ENCODE measurements at places on chromosomes 4 and X. TPM values are rescaled to one million over a fixed set of nuclear protein-coding genes. Genes with fewer than 3 reads are reported as not detected.

Gene GPM6B
- 2.3 TPM for total RNA-seq

Gene TRIM60
- total RNA-seq, result not detected

Gene LONRF3
- total RNA-seq, result 9.4 TPM

Gene VCX
- total RNA-seq, result not detected

Gene TRIM75
- not detected for total RNA-seq

Gene SPIN2B
- 7.6 TPM for total RNA-seq

Gene PAGE4
- not detected for total RNA-seq

Gene CTAG1B
- not detected for total RNA-seq

Gene IGFBP7
- total RNA-seq, result 377 TPM

Gene WDR17
- 0.15 TPM for total RNA-seq

Gene DHX15
- 200 TPM for total RNA-seq

Gene SOX3
- total RNA-seq, result not detected

Gene CTAG2
- not detected for total RNA-seq

Gene ERVMER34-1
- under 0.01 TPM for total RNA-seq

Gene SFRP2
- total RNA-seq, result not detected

Gene MAGEC2
- not detected for total RNA-seq

Gene BEX1
- 0.32 TPM for total RNA-seq

Gene RHOXF2
- total RNA-seq, result not detected

Gene CFI
- total RNA-seq, result 37.5 TPM

Gene CXCL3
- total RNA-seq, result 0.61 TPM

Gene PCDH19
- total RNA-seq, result 0.46 TPM

Gene GABRA4
- total RNA-seq, result not detected

Gene ASIC5
- total RNA-seq, result not detected

Gene LEF1
- total RNA-seq, result not detected

Gene CYSLTR1
- not detected for total RNA-seq

Gene SOD3
- total RNA-seq, result under 0.01 TPM

Gene SPANXB1
- total RNA-seq, result not detected

Gene STEEP1
- 55.3 TPM for total RNA-seq

Gene NSG1
- 4.9 TPM for total RNA-seq

Gene GK
- 4.2 TPM for total RNA-seq

Gene FHL1
- total RNA-seq, result 28.0 TPM

Gene MFAP3L
- total RNA-seq, result 0.97 TPM

Gene DLG3
- total RNA-seq, result 2.9 TPM

Gene KCND1
- 0.46 TPM for total RNA-seq

Gene EMCN
- 22.3 TPM for total RNA-seq

Gene CXCL11
- 12.0 TPM for total RNA-seq

Gene GAGE12J
- total RNA-seq, result not detected

Gene HEPH
- total RNA-seq, result under 0.01 TPM

Gene SPANXN3
- total RNA-seq, result not detected
